ENCODE measurements at places on chromosomes 6 and 20. TPM values are rescaled to one million over a fixed set of nuclear protein-coding genes. Genes with fewer than 3 reads are reported as not detected.

The COL9A1 gene
- not detected for total RNA-seq

The WFDC12 gene
- total RNA-seq, result not detected

The SLC52A3 gene
- not detected for total RNA-seq

The SASH1 gene
- total RNA-seq, result 11.6 TPM

The WFDC13 gene
- not detected for total RNA-seq

The BPI gene
- not detected for total RNA-seq

The DYNLT2 gene
- total RNA-seq, result 1.4 TPM

The CST5 gene
- not detected for total RNA-seq

The MARCKS gene
- total RNA-seq, result not detected

The DEFB132 gene
- not detected for total RNA-seq

The CPNE1 gene
- 146 TPM for total RNA-seq

The C20orf204 gene
- total RNA-seq, result 0.50 TPM

The BTN2A1 gene
- 8.5 TPM for total RNA-seq

The BHLHE23 gene
- not detected for total RNA-seq

Data from HT1080 (cell line).